ENCODE measurements at places on chromosomes 2 and 18. TPM values are rescaled to one million over a fixed set of nuclear protein-coding genes. Genes with fewer than 3 reads are reported as not detected.
A peak's percentile ranks its signal among the peaks of the same experiment; 100 is the strongest.

GRCh38 chr18:4878480-4878879 lies 318.6 kb downstream of the AKAIN1 start:
- DNase-seq = no peak

DNA sequence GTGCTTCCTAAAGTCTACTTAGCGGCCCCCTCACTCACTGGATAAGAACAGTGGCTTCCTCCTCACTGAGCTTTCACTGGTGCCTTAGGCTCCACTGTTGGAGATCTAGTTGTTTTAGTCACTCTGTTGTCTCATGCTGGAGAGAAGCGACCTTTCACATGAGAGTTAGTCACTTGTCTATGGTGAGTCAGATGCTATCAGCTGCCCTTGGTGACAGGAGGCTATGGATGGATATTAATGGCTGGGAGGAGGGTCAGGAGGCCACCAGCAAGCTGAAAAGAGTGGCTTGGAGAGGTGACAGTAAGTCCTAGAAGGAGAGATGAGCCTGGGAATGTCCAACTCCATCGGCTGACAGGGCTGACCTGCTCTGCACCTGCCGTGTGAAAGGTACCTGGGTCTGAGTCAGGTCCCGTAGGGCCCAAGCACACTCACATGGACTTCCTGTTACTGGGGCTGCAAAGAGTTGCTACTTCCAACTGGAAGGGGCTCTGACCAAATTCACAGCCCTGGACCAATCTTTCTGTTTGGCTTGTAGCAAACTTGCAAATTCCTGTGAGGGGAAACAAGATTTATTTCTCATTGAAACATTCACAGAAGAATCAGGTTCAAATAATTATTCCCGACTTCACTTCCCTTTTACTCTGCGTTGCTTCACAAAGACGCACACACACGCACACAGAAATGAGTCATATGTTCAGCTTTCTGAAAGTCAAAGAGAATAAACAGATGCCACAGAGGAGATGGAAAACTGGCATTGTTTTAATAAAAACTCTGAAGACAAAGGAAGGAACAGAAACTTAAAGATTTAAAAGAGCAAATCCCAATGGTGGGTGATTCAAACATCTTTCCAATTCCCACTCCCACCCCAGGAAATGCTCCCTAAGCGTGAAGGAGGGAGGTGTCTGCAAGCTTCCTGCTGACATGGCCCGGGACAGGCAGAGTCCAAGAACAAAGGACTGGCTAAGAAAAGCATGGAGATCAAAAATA lies 203.5 kb upstream of the TWIST2 start:
- DNase-seq = peak; percentile 91

DNA sequence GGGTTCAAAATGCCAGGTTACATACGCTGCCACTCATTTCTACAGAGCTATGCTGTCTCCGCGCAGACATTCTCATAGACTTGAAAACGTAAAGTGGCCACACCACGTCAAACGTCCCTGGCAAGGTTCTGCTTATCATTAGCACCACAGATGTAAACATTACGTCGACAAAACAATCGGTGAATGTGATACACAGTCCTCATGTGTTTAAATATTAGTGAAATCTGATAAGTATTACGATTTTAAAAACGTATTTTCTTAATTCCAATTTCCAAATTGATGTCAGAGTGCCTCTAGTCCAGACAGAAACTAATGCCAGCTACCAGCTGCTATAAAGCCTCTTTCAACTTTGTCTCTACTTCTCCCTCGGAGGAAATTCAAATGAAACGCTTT lies 1.2 kb downstream of the STK17B start:
- DNase-seq = no peak

GRCh38 chr2:240306185-240306584 lies 129.3 kb upstream of the GPC1 start:
- no peak for DNase-seq

DNA sequence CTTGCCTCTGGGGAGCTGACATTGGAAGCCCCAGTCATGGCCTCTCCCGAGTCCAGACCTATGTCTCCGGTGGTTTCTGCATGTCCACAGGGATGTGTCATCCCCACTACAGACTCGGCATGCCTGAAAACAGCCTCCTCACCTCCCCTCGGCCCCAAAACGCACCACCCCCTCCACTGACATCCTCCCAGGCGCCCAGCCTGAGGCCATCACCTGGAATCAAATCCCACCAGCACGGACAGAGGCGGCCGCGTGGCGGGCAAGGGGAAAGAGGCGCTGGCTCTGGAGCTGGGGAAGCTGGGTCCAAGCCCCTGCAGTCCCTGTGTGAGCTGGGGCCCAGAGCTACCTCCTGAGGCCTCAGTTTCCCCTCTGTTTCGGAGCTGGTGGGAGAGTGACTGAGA lies 69.9 kb upstream of the SMAD7 start:
- no peak for DNase-seq

DNA sequence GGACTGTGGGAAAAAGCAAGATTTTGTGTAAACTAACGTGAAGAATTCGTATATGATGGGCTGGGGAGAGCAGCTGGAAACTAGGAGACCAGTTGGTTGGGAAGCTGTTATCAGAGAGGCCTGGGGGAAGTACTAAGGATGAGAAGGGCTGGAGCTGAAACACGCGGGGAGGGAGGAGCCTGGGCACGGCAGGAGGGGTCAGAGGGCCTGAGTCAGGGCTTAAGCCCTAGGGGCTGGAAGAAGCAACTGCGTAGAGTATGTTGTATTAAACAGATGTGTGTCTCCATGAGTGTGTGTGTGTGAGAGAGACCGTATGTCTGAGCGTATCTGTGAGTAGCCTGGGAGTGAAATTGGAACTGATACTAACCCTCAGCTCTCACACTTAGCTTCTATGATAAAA lies 8.4 kb downstream of the POMC start:
- DNase-seq = no peak

Gene C2orf78
- total RNA-seq = not detected

GRCh38 chr2:203867561-203868200 lies at the start of gene CTLA4:
CTLA4 (plus strand) TSS chr2:203867771; CDS start chr2:203867943, 172 bp downstream.
- DNase-seq = peak; percentile 37

GRCh38 chr2:74756356-74756890 lies 77.5 kb upstream of the HK2 start:
- DNase-seq = no peak

DNA sequence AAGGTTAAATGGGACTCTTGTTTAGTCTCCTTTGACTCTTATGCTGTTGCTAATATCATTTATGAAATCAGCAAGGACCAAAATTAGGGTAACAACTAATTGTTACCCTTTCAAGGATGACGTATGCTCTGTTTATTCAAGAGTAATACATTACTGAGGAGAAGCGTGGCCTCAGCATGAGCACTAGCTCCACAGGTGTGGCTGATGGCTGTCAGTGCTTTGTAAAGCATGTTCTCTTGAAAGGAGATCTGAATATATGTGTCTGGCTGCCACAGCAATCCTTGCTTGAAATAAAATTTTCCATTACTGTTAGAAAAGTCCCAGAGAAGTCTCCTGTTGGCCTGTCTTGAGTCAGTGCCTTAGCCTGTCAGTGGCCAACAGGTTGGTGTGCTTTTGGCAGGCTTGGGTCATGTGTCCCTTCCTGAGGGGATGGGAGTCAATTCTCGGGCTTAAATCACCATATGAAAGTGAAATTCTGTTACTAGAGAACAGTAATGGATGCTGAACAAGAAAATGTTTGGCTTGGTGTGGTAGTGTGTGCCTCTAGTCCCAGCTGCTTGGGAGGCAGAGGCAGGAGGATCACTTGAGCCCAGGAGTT lies 32.7 kb downstream of the ABI2 start:
- DNase-seq = no peak

Gene SLC19A3
- 0.40 TPM for total RNA-seq

DNA sequence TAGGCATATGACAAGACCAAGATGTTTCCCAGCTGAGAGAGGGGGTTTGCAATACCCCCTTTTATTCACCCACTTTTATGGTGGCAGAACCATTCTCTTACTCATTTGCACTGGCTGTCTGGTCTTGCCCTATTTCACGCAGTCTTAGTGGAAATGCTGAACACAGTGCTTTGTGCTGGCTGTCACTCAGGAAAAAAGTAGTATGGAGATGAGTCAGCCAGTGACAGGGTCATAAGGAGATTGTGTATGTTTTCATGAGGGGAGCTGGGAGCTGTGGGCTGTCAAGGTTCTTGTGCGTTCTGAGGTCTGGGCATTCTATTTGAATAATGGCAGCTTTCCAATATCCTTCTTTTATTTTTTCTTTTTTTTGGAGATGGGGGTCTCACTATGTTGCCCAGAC lies 10.9 kb upstream of the CNRIP1 start:
- no peak for DNase-seq

- DNase-seq = no peak
Observed at GRCh38 chr2:232886632-232887031, 16.6 kb downstream of the SNORC start.

GRCh38 chr2:113024764-113025163 lies 19.5 kb downstream of the IL36A start:
- no peak for DNase-seq

GRCh38 chr2:72689579-72690195 lies 136.1 kb downstream of the EXOC6B start:
- DNase-seq = no peak

DNA sequence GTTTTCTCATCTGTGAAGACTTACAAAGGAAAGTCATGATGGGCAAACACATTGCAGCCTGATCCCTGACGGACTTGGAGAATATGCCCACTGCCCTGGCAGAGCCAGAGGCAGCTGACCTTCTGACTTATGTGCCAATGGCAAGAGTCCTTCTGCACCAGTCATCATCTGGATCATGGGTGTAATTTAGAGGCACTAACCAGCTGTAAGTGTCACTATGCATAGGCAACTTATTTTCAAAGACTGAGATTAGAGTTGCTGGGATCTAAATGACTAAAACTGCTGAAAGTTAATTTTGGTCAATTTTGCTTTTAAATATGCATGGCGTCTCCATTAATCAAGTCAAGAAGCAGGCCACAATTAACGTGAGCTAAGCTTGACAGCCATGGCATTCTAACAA lies 261.2 kb downstream of the BCL11A start:
- DNase-seq = no peak

Data from esophagus muscularis mucosa (tissue), 4 donors.